Stimulated activated CD8-positive, alpha-beta memory T cell treated with anti-CD3 and anti-CD28 coated beads, Interleukin-4, amount 100 ng/mL, for 4 hours (primary cell): ENCODE measurements at places on chromosomes 2 and 18.

GRCh38 chr18:76643199-76643598, 148.2 kb upstream of the ZNF516 start:
- no peak for DNase-seq

GRCh38 chr18:62418258-62418657, 93.1 kb downstream of the TNFRSF11A start:
- DNase-seq: no peak

DNA sequence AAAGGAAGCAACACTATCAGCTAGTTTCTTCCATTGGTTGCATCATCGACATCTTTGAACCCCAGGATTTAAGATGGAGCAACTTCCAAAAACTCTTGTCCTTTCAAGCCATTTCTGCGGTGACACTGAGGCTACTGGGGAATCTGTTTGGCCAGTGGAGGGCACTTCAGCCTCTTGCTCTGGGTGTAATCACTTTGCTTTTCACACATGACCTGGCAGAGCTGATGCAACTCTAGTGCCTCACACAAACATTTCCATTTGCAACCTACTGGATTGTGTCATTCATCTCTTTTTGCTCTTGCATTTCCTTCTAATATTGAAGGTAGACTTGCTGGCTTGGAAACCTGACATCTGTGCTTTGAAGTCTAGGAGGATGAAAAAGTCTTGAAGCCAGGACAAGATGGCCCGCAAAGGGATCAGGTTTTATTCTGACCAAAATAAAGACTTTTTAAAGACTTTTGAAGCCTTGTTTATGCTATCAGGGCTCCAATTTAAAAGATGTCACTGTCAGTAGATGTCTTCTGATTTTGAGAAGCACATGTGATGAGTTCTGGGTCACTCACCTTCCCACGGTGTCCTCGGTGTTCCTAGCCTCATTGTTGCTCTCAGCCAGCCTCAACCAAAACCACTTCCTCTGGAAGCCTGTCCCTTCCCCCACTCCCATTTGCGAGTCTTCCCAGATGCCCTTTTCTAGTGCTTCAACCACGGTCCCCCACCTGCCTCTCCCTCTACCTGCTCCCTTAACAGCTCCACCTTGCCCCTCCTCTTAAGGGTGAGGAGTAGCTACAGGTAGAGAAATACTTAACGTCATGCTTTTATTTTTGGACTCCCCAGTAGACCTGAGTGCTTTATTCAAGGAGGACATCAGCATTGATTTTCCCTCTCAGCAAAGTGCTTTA, 69.7 kb upstream of the KCNE4 start:
- no peak for DNase-seq

DNA sequence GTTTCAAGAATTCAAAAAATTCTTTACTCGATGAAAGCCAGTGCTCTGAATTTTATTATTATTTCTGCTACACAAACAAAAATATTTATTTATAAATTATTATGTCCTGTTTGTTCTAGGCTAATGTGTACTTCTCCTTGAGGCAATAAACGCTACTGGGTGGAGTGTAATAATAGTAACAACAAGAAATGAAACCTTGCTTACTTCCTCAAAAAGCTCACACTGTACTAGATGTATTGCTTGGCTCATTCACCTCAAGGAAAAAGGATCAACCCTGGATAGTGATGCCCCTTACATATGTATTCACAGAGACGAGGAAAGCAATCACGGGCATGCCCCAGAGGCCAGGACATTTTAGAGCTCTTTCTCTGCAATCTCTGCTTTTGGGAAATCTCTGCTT, 685.6 kb upstream of the NXPH2 start:
- no peak for DNase-seq

DNA sequence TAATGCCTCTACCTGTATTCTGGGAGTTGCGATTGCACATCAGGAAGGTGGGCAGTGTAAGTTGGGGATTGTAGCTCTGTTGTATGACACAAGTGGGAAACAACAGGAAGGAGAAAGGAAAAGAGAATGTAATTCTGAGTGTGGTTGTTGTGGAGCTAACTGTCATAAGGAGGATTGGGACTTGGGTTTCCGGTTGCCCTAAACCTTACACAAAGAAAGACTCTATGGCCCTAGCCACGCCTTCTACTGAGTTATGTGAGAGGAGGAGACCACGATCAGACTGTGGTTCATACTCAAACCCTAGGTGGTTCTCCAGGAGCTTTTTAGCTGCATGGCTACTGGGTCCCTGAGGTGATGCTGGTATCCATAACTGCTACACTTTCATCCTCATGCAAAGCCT, 86.5 kb downstream of the TANC1 start:
- DNase-seq: no peak

- DNase-seq: no peak
Observed at GRCh38 chr2:1458432-1458831, 45.2 kb downstream of the TPO start.

- DNase-seq: no peak
Observed at GRCh38 chr2:38039121-38039910, 36.6 kb downstream of the CYP1B1 start.

DNA sequence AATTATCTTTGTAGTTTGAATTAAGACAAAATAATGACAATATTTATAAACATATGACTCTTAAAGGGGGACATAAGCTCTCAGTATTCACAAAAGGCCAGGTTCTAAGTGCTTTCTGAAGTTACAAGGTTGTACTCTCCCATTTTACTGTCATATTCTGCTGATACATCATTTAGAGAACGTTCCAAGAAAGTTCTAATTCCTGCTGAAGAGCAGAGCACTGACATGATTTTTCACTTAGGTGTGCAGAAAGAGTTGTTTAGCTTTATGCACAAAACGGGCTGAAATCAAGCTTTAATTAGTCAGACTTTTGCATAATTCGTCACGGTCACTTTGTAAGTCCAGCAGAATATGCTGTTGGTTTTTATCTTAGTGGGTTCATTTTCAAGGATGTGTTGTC, 37.3 kb downstream of the ADAM23 start:
- no peak for DNase-seq

DNA sequence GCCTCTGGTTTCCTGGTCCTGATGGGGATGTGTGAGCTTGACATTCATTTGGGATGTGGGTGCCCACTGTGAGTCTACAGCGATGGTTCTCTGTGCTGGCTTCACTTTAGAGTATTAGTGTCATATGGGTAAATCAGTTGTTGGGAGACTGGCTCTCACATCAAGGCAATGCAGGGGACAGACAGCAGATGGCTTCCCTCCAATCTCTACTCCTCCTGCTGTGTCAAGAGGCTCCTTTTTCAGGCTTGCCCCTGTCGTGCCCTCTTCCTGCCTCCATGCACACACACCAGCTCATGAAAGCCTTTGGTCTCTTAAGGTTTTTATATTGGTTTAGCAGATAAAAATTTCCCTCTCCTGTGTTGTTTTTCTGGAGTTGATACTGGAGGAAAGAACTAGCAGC, 315.6 kb downstream of the RDH14 start:
- DNase-seq: no peak

DNA sequence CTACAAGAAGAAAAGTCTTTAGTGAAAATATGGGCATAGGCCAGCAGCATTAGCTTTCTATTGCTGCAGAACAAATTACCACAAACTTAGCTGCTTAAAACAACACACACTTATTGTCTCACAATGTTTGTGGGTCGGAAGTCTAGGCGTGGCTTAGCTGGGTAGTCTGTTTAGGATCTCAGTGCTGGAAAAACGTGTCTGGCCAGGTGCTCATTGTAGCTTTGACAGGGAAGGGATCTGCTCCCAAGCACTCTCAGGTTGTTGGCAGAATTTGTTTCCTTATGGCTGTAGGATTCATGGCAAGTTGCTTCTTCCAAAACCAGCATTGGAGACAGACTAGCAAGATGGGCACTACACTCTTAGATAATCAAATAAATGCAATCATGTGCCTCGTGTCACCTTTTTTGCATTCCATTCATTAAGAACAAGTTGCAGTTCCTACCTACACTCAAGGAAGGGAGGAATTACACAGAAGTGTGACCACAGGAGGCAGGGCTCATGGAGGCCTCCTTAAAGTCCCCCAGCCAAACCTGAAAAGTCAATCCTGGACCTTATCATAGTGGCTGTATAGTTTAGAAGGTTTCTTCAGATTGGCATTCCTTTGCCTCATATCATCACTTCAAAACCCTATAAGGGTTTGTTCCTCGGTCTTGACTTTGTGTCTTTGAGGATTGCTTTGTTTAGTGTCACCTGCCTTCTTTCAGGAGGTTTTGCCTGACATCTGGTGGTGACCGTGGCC, 17.3 kb downstream of the MRPL30 start:
- DNase-seq: no peak

- DNase-seq: no peak
Observed at GRCh38 chr2:100691846-100692245, 128.1 kb upstream of the NPAS2 start.

DNA sequence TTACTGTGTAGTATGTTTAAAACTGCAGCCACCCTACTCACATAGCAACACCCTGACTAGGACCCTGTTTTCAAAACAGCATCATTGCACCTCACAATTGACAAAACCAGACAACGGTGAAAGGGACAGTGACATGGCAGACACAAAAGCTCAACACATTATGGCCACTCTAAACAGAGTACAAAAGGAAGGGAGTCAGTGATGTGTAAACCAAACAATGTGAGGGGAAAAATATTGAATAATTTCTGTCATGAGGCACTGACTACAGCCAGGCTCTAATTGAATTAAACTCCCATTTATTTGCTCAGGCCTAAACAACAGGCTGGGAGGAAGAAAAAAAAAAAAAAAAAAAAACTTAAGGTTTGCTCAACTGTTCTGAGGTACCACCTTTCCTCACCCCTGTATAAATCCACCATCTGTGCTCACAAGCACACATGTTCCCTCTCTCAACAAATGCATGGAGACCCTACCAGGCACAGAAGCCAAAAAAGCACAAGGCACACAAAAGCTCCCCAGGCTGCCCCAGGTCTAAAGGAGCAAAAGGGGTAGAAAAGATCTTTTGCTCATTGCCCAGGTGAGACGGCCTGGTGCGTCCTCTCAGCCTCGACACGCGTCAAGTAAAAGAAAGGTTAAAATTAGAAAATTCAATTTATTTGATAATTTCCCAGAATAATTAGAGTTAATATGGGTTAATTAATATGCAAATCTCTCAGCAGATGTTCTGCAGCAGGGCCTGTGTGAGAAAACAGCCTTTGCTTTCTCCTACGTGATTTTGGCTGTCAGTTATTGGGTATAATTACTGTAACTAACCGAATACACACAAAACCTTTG, 80.9 kb downstream of the ZEB2 start:
- no peak for DNase-seq
